Camera-type eye (tissue), 1 donor: ENCODE measurements at places on chromosomes 12 and 14. TPM values are rescaled to one million over a fixed set of nuclear protein-coding genes. Genes with fewer than 3 reads are reported as not detected.

Gene TTC6
- total RNA-seq: 0.88 TPM

Gene KCNK10
- 1.3 TPM for total RNA-seq

Gene IL22
- not detected for total RNA-seq

Gene RTN1
- 88.2 TPM for total RNA-seq

Gene ADAMTS20
- 1.6 TPM for total RNA-seq

Gene KRR1
- total RNA-seq: 87.6 TPM

Gene TMEM121
- 13.7 TPM for total RNA-seq

Gene NPFF
- total RNA-seq: not detected

Gene ACSM4
- total RNA-seq: not detected

Gene CCDC38
- total RNA-seq: 0.27 TPM

Gene ITFG2
- total RNA-seq: 35.6 TPM

Gene ARHGAP9
- total RNA-seq: 4.0 TPM

Gene KLRB1
- total RNA-seq: 0.77 TPM

Gene EIF2S1
- total RNA-seq: 107 TPM

Gene TOX4
- total RNA-seq: 47.1 TPM

Gene ANKS1B
- total RNA-seq: 83.8 TPM

Gene IL31
- not detected for total RNA-seq

Gene SOAT2
- total RNA-seq: 0.44 TPM

Gene ST8SIA1
- 20.5 TPM for total RNA-seq

Gene CCND2
- 122 TPM for total RNA-seq

Gene FKBP11
- 9.0 TPM for total RNA-seq

Gene KCNC2
- total RNA-seq: 7.5 TPM

Gene FGF23
- 0.27 TPM for total RNA-seq

Gene CTSG
- total RNA-seq: 3.1 TPM

Gene UNC79
- total RNA-seq: 13.7 TPM

Gene NKX2-1
- total RNA-seq: not detected

Gene GLT8D2
- 57.2 TPM for total RNA-seq

Gene RHEBL1
- 0.77 TPM for total RNA-seq
